Aorta (tissue), 5 donors: ENCODE measurements at places on chromosomes 3 and 15.

GRCh38 chr3:156819842-156820691 is 6.1 kb upstream of the LEKR1 start:
- no peak for DNase-seq

DNA sequence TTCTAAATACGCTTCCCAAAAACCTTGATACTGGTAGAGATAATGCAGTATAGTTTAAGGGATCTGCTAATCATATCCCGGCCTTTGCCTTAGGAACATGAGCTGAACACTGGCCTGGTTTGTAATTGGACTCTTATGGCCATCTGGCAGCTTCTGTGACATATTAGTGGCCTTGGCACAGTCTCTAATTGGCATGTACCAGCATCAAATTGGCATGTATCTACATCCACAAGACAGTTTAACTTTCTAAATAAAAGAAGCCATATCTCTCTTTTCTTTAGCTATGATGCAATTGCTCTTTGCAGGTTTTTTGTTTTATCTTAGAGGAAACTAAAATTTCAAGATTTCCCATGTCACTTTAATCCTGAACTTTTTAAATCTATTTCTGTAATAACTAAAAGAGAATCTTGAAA is 44.6 kb upstream of the FILIP1L start:
- DNase-seq = no peak

DNA sequence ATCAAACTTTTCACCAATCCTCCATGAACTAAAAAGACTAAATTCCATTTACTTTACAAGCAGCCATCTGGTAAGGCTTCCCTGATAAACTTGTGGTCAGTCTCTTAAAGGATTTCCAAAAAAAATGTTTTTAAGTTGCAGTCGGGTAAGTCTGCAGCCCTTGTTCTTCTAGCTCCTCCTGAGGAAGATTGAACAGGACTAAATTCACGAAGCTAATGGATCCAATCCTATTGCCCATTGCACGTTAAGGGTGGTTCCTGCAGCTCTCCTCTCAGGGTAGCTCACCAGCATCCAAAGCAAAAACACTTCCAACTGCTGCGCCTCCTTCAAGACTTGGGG is 2.8 kb downstream of the HES1 start:
- no peak for DNase-seq

GRCh38 chr15:88699861-88700260 is 61.0 kb downstream of the ISG20 start:
- no peak for DNase-seq

DNA sequence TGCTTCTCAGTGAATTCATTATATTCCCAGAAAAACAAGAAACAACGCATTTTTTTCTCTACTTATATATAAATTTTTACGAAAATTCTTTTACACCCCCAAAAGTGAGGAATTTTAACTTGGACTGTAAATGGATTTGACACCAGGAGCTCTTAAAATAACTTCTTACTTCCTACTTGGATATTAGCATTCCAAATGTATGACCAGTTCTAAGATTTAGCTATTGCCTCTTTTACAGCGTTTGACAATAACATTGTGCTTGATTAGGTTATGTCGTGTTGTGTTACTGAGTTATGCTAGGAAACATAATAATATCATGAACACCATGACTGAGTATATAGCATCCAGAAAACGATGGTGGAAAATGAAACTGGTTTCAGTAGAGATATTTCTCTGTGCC is 177.0 kb downstream of the CNTN6 start:
- no peak for DNase-seq

- no peak for DNase-seq
Measured at GRCh38 chr3:65728138-65728537, 310.6 kb downstream of the MAGI1 start.

DNA sequence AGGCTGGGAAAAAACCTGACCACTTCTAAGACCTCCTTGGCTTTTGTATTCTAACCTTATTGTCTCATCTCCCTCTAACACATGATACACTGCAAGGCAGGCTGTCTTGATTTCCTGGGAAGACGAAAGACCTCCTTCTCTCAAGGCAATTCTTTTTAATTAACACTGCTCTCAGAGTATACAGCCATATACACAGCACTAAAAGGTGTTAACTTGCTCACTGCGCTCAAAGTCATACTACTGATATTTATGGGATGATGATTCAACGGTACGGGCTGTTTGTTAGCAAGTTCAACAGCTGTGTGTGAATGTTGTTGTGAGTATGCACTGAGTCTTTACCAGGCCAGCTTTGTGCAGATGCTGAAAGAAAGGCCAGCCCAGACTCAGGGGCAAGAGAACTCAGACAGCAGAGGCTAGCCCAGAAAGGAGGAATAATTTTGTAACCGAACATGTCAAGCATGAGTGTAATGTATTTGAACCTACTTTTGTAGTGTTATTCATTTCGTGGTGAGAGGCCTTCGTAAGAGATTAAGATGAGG is 229.9 kb downstream of the IL5RA start:
- DNase-seq = no peak

GRCh38 chr3:17040322-17040989 is 155.7 kb downstream of the PLCL2 start:
- DNase-seq = no peak

DNA sequence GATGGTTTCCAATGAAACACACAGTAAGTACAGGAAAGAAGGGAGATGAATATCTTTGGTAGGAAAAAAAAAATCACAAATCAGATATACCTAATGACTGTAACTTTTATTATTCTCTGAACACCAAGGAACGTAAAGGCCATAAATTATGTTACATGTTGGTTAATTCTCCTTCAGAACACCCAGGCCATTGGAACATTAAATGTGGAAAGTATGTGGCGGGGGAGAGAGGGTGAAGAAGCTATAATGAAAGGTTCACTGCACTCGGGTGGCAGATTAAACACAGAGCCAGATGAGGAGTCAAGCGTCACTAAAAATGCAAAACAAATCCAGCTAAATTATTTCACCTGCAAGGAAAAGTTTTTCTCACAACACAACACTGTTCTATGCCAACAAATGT is 193.8 kb downstream of the FHIT start:
- no peak for DNase-seq

- peak; percentile 69 for DNase-seq
Measured at GRCh38 chr3:156477323-156477722, 77.6 kb downstream of the SSR3 start.

DNA sequence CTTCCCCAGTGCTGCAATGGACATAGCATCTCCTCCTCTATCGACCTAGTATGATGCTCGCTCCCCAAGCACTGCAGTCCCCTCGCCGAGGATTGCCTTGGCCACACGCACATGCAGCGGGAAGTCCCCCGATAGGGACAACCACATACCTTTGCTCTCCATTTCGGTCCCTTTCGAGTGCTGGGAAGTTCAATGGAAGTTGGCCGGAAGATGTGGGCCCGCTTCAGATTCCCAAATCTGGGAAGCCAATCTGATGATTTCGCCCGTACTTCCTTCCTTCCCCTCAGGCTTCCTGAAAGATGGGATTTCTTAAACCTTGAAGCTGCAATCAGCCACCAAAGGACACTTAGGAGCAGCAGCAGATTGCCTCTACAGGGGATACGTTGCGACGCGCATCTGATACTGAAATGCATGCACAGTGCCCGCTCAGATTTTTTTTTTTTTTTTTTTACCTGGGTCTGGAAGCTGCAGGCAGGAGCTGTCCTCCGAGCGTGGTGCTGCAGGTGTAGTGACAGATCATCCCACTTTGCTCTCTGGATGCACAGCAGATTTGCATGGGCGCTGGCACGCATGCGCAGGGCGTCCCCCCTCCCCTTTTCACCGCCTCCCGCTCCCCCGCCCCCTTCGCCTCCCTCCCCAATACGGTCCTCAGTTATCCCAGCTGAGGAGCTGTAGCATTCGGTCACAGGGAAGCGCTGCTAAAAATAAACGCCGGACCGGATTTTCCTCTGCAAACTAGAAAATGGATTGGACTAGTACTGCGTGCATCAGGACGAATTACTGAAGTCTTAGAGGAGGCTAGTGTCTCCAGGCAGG is at the start of gene FGF12:
FGF12 (minus strand) TSS at position 510 of the 816 bp plus-strand sequence.
- peak; percentile 62 for DNase-seq

- DNase-seq = no peak
Measured at GRCh38 chr3:151688571-151688970, 45.2 kb upstream of the AADACL2 start.

- no peak for DNase-seq
Measured at GRCh38 chr3:53748512-53749271, 97.5 kb downstream of the CHDH start.

GRCh38 chr15:39756806-39757522 is 25.7 kb downstream of the FSIP1 start:
- no peak for DNase-seq

- DNase-seq = no peak
Measured at GRCh38 chr3:45123030-45123429, 23.1 kb downstream of the CDCP1 start.

GRCh38 chr3:39075910-39076309 is 24.1 kb downstream of the WDR48 start:
- DNase-seq = no peak

GRCh38 chr3:159881828-159882309 is 106.8 kb upstream of the IL12A start:
- DNase-seq = peak; percentile 58

DNA sequence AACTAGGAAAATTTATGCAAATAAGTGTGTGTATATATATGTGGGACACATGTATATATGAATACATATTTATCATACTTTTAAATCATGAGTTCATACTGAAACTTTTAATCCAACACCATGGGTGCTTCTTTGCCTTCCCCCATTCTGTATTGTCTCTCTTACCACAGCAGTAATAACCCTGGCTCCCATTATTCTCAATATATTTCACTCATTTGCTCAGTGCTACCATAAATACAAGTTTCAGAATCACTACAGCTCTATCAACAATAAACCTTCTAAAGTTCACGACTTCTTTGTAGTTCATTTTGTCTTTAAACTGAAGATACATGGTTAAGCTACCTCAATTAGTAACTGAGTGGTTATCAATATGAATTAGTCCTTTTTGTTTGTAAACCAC is 82.2 kb downstream of the PCCB start:
- DNase-seq = no peak

DNA sequence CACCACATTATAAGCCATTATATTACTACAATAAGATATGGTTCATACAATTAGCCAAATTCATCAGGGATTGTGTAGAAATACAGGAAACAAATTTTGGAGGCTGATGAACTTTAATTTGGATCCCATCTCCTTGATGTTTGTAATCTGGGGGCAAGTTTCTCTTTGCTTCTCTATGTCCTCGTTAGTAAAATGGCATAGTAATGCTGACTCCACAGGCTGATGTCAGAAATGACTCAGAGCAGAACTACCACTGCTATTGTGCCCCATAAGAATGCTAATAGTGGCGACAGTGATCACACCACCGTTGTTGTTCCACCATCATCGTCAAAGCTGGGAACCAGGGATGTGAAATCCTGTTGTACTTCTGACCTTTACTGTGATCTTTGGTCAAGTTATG is 722.3 kb upstream of the LMCD1 start:
- no peak for DNase-seq
